Activated CD4-positive, alpha-beta T cell treated with anti-CD3 and anti-CD28 coated beads, Interleukin-10, Interleukin-2, amounts not matched to agents 100 ng/mL and 50 ng/mL, durations not matched to agents 16 hours and 8 hours (primary cell): ENCODE measurements at places on chromosomes 4 and X.

GRCh38 chr4:80173401-80173800 lies 23.9 kb upstream of the PRDM8 start:
- peak; percentile 93 for DNase-seq

DNA sequence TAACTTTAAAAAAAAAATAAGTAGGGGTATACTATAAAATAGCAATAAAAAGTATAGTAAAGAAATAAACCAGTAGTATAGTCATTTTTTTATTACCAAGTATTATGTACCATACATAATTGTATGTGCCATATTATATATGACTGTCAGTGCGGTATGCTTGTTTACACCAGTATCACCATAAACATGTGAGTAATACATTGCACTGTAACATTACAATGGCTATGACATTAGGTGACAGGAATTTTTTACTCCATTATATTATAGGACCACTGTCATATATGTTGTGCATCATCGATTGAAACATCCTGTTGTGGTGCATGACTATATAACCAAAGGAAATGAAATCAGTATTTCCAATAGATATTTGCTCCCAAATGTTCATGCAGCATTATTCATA lies 176.9 kb upstream of the ARHGAP24 start:
- DNase-seq, result no peak

GRCh38 chr4:142567620-142568451 lies 278.3 kb downstream of the INPP4B start:
- DNase-seq, result peak; percentile 67

DNA sequence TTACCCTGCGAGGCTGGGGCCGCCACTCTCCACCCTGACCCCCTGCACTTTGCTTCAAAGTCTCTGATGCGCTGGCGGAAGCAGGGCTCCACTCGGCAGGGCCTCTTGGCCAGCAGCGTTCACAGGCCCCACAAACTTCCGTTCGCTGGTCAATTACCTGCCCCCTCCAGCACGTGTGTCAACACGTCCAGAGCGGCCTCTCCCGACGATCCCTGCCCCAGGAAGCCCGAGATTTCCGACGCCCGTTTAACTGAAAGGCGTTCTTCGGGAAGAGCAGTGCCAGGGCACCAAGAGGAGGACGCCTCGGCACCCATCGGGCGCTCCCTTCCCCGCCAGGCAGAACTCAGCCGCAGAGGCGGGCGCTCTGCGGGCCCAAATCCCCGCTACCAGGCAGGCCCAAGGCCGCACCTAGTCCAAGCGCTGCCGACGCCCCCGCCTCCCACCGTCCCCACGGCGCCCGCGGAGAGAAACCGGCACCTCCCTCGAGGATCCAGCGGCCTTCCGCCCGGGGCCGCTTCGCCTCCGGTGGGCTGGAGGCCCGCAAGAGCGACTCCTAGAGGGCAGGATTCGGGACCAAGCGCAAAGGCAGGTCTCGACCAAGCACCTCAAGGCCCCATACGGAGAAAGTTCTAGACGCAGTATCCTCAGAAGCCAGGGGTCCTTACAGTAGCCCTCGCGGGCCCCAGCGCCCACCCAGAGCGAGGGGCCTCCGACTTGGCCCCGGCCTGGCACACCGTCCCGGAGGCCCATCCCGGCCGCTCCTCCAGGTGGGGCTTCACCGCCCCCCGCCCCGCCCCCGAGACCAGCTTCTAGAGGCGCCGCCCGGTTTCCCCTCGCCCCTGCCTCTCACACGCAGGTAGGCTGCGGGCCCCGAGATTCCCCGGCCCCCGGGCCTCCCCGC lies 586 bp downstream of the BCAP31 start:
- peak; percentile 56 for DNase-seq

- DNase-seq, result peak; percentile 2
These were observed 146.7 kb upstream of the PSAPL1 start for GRCh38 chr4:7581477-7581876.

GRCh38 chrX:78168065-78168464 lies 28.6 kb upstream of the TAF9B start:
- DNase-seq, result peak; percentile 9

DNA sequence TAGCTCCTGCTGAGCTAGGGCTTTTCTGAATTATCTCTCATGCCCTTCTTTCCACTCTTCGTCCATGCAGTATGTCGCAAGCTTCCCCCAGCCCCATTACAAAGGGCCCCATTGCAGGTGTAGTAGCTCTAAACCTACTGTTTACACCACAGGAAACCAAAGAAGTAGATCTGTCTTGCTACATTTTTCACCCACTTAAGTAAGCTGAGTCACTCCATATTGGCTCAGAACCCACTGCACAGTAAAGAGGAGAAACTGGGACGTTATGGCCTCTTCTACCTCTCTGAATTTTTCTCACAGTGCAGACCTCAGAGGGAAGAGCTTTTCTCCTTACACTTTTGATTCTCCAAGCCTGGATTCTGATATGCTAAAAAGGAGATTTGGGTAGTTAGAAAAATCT lies 200.2 kb downstream of the SMARCA1 start:
- DNase-seq, result no peak

DNA sequence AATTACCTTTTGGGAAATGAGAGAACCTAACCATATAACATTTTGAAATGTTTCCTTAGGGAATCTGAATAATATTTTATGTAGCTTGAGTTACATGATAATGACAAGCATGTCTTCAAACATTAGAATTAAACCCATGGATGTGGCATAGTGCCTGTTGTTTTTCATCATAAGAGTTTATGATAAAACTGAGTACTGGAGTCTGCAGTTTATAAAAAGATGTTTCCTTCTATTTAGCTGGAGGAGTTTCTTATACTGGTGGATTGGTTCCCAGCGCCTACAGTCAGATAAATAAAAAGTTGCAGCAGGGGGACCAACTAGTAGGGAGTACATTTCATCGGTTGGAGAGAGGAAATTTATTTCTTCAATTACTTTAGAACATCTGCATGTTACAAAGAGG lies 70.1 kb upstream of the PCDH18 start:
- no peak for DNase-seq

GRCh38 chr4:61605984-61606383 lies 405.9 kb downstream of the ADGRL3 start:
- DNase-seq, result no peak

GRCh38 chr4:189029976-189030504 lies 890.8 kb downstream of the TRIML1 start:
- DNase-seq, result no peak

- no peak for DNase-seq
These were observed 160.4 kb upstream of the MAMLD1 start for GRCh38 chrX:150202641-150203247.

DNA sequence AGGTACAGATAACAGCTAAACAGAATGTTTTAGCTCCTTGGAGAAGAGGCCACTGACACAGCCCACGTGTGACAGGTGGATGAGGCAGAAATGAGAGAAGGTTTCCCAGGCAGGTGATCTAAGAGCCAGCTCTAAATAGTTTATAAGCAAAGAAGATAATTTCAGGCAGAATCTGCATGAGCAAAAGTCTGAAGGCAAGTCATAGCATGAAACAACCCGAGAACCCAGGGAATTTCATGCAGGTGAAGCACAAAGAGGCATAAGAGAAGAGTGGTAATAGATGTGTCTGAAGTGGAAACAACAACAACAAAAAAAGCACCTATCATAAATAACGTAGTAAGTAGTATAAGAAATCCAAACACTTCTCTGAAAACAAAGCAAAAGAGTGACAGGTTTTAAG lies 275.8 kb upstream of the CPEB2 start:
- no peak for DNase-seq

DNA sequence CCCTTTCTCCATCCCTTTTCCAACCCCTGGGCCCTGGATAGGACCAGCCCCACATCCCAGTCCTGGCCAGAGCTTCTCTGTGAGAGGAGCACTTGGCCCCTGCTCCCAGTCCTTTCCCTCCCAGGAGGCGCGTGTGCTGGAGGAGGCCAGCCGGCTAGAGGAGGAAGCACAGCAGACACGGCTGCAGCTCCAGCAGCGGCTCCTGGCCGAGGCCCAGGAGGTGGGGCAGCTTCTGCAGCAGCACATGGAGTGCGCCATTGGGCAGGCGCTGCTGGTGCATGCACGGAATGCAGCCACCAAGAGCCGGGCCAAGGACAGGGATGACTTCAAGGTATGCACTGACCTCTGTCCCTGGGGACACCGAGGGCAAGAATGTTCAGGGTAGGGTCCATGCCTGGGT lies 87.5 kb downstream of the EVC start:
- no peak for DNase-seq

DNA sequence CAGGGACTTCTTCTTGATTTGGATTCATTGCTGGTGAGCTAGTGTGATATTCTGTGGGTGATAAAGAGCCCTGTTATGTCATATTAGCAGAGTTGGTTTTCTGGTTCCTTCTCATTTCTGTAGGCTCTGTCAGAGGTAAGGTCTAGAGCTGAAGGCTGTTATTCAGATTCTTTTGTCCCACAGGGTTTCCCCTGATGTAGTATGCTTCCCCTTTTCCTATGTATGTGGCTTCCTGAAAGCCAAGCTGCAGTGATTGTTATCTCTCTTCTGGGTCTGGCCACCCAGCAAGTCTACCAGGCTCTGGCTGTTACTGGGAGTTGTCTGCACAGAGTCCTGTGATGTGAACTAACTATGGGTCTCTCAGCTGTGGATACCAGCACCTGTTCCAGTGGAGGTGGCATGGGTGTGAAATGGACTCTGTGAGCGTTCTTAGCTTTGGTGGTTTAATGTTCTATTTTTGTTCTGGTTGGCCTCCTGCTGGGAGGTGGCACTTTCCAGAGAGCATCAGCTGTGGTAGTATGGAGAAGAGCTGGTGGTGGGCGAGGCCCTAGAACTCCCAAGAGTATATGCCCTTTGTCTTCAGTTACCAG lies 373.7 kb downstream of the AR start:
- DNase-seq, result no peak

- no peak for DNase-seq
These were observed 55.6 kb upstream of the RBMX start for GRCh38 chrX:136936183-136936549.

- DNase-seq, result no peak
These were observed 133.3 kb downstream of the SPCS3 start for GRCh38 chr4:176453079-176453478.

DNA sequence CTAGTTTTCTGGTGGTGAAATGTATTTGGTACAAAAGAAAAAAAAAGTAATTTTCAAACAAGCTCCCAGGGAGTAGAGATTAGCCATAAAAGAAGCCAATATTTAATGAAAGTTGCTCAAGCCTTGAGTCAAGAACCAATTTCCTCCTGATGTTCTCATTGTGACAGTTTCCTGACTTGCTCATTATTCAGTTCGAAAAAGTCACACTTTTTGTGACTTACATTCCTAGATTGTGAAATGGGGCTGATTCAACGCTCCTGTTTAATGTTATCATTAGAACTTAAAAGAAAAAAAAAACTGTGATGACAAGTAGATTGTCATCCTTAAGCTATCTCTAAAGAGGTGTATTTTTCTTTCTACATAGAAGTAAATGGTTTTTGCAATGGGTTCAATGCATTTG lies 122.6 kb upstream of the BMPR1B start:
- no peak for DNase-seq

- DNase-seq, result no peak
These were observed 3.6 kb upstream of the RNF175 start for GRCh38 chr4:153763404-153763803.

GRCh38 chrX:154890990-154891639 lies 5.0 kb downstream of the F8A1 start:
- DNase-seq, result no peak

- DNase-seq, result no peak
These were observed 329.7 kb downstream of the FBXW7 start for GRCh38 chr4:152206185-152206584.

GRCh38 chr4:2768124-2768523 lies 12.0 kb upstream of the TNIP2 start:
- DNase-seq, result no peak

GRCh38 chrX:45344594-45344993 lies 143.9 kb upstream of the DIPK2B start:
- DNase-seq, result no peak

DNA sequence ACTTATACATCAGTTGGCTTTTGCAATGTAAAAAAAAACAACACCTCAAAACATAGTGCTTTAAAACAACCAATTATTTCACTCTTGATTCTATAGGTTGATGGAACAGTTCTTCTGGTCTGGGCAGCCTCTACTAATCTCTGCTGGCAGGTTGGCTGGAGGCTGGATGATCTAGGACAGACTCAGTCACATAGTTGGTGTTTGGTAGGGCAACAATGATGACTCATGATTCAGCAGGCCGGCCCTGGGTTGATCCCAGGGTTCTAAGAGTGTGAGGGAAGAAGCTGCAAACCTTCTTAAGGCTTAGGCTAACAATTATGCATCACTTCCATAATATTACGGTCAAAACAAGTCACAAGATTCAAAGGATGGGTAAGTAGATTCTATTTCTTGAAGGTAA lies 558.2 kb downstream of the ZNF674 start:
- DNase-seq, result no peak

DNA sequence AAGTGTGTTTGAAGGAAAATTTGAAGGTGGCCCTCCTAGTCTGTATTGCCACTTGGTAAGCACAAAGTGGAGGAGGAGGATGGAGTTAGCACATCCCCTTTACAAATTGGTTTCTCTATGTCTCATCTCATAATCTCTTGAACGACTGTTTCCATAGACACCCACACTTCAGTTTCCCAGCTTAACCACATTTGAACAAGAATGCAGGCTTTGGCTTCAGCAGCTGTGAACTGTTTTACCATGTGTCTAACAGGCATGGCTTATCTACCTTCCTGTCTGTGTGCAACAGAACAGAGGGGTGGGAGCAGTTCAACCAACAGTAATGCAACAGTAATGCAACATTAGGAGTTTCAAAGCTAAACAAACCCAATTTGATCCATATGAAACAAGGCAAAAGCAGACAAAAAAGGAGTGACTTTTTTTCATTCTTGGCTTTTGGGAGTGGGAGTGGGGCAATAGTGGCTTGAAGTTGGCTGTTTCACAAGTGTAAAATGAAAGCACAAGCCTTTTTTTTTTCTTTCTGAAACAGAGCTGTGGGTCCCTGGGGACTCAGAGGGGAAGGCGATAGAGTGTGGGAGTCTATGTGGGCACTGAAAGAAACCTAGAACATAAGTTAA lies 108.0 kb downstream of the ITM2A start:
- DNase-seq, result peak; percentile 91

DNA sequence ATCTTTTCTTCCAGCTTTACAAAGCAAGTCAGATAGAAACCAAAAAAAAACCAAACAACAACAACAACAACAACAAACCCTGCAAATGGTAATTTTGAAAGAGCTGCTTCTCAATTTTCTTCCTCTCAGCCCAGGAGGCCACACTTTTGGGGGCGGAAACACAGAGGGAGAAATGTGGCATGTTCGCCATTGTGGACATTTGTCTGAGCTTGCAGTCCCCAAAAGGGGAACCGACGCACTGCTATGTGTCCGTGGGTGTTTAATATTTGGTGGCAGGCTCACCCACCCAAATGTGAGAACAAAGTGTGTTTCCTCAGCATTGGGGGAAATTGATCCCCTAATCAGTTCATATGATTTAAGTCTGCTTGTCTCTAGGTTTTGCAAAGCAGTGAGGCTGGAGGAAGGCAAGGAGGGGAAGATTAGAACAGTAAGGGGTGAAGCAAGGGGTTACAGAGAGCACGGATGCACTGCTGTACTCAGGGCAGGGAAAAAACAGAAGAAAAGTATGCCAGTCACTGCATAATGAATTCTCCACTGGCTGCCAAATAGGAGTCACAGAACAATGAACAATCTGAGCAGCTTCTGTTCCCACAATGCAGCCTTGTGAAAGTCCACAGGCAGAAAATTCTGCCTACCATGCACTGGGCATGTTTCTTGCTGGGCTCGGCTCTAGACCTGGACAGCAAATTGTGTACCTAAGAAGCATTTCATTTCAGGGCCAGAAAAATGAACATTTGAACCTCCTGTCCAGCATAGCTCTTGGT lies 74.7 kb upstream of the GPM6B start:
- DNase-seq, result no peak
